Stimulated activated CD4-positive, alpha-beta T cell treated with anti-CD3 and anti-CD28 coated beads, Interleukin-1b, Interleukin-23, amount 100 ng/mL, for 24 hours (primary cell): ENCODE measurements at places on chromosomes 6 and 20.

GRCh38 chr6:12245763-12246718 lies 44.1 kb upstream of the EDN1 start:
- DNase-seq: no peak

DNA sequence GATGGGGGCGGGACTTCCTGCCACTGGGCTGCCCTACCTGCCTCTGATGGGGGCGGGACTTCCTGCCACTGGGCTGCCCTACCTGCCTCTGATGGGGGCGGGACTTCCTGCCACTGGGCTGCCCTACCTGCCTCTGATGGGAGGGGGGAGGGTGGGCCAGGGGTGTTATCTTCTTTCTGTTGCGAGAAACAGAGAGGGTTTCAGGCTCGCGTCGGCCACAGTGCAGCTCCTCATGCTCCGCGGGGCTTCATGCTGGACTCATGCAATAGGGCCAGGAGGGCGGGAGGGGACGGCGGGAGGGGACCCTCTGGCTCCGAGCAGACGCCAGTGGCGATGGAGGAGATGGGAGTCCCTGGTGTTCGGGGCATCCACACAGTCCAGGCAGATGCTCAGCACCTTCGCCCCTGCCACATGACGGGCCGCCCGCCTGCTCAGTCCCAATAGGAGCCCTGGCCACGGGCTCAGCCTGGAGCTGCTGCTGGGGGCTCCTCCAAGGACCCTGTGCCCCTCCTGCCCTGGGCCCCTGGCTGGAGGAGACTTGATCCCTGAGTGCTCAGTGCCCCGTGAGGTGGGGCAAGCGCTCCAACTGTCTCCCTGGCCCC lies 48.8 kb upstream of the CHRNA4 start:
- DNase-seq: no peak

DNA sequence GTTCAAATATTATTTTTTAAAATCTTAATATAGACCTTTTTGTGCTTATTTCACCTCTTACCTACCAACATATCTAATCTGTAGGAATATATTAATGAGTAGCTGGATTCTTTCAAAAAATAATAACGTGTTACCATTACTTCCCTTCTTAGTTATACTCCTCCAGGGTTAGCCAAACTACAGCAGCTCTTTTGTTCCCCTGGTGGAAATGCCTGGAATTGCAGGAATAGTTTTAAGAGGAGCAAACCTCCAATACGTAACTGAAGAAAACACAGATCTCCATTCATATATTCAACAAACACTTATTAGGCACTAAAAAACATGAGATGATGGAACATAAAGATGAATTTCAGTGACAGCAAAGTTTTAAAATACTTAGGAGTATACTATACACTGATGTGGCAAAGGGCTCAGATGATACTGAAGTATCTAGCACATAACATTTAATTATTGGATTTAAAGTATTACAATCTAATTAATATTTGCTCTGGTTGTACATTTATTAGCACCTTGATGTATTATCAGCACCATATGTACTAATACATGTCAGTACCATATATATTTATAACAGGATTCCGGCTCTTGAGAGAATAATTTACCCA lies 78.3 kb downstream of the TBX18 start:
- DNase-seq: no peak

GRCh38 chr6:96613291-96613999 lies 50.5 kb downstream of the FHL5 start:
- DNase-seq: no peak

GRCh38 chr20:56865055-56865454 lies 235.9 kb downstream of the TFAP2C start:
- DNase-seq: no peak

DNA sequence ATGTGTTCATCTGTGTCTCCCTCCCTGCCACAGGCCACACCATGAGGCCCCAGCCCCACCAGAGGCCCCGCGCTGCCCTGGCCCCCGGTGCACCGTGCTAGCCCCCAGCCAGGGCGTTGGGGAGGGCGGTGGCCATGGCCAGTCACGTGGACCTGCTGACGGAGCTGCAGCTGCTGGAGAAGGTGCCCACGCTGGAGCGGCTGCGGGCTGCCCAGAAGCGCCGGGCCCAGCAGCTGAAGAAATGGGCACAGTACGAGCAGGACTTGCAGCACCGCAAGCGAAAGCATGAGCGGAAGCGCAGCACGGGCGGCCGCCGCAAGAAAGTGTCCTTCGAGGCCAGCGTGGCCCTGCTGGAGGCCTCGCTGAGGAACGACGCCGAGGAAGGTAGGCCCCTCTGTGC lies 30.3 kb downstream of the PPP1R16B start:
- DNase-seq: no peak

DNA sequence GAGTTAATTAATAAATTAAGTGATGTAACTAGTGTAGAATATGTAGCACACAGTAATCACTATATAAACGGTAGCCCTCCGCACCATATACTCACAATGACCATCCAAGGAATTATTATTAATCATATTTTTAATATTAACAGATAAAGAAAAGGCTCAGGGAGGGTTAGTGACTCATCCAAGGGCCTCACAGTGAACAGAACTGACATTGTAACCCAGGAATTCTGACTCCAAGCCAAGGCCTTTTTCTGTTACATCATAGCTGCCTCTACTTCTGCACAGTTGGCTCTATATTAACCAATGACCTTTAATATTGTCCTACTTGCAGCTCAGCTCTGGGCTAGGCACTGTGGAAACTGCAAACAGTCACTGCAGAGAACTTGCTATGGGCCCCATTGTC lies 117.5 kb upstream of the SIRPG start:
- no peak for DNase-seq

GRCh38 chr20:56949318-56949717 lies 317.1 kb downstream of the BMP7 start:
- DNase-seq: no peak

DNA sequence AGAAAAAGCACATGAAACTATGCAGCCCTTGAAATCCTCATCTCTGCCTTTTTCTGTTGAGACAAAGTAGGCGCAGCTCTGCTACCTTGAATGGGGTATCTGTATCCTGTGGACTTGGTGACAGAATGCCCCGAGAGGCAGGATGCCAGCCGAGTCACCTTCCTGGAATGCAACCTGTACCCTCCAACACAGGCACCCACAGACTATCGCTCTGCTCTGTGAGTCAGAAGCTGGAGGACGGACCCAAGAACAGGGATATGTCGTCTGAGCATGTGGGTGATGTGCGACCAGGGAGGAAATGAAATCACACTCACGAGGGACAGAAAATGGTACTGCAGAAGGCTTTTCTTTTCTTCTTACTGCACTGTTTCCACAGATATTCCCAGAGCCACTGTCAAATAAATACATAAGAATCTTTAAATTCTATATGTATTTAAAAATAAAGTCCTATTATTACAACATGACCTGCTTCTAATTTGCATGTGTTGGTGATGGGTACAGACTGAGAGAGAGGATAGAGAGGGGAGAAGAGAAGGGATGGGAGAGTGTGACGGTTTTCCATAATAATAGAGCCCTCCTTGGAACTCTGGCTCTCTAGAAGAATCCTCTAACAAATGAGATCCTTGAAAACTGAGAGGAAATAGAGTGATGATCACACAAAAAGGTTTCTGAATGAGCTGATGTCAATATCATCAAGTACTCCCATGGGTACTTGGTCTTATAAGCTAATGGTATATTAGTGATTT lies 308.1 kb downstream of the FOXC1 start:
- peak; percentile 25 for DNase-seq

DNA sequence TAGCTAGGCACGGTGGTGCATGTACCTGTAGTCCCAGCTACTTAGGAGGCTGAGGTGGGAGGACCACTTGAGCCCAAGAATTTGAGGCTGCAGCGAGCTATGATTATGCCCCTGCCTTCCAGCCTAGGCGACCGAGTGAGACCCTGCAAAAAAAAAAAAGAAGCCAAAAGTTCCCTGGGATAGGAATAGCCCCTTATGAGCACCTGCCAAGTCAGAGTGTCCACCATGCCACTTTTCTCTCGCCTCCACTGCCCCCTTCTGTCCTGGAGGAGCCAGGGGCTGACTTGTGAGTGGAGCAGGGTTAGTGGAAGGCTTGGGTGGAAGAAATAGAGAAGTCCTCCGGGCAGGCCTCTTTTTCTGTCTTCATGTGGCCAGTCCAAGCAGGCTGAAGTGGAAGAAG lies 12.1 kb upstream of the DDX27 start:
- DNase-seq: no peak

- no peak for DNase-seq
These were observed 28.3 kb downstream of the GLP1R start for GRCh38 chr6:39076623-39077535.

- DNase-seq: no peak
These were observed 90.3 kb downstream of the LY86 start for GRCh38 chr6:6678811-6679210.

DNA sequence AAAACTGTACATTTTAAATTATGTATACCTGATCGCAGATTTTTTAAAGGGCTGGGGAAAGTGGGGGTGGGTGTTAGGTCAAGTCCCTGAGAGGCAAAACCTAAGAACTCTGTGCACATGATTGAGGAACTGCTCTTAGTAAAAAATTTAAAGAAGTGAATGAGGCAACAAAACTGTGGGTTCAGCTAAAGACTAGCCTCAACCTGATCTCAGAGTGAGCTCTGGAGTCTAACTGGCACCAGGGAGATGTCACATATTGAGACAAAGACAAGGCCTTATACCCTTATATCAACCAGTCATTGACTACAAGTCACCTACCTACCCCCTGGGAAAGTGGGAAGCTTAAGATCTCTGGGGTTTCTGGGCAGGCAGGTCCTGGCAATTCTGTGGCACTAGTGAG lies 27.4 kb upstream of the RUNX2 start:
- DNase-seq: no peak

DNA sequence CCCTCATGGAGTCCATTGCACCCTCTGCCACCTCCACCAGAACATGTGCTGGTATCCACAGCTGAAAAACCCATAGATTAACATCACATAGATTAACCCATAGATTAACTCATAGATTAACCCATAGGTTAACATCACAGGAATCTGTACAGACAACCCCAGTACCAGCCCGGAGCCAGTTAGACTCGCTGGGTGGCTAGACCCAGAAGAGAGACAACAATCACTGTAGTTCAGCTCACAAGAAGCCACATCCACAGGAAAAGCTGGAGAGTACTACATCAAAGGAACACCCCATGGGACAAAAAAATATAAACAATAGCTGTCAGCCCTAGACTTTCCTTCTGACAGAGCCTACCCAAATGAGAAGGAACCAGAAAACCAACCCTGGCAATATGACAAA lies 25.1 kb downstream of the SERPINB9 start:
- DNase-seq: no peak

DNA sequence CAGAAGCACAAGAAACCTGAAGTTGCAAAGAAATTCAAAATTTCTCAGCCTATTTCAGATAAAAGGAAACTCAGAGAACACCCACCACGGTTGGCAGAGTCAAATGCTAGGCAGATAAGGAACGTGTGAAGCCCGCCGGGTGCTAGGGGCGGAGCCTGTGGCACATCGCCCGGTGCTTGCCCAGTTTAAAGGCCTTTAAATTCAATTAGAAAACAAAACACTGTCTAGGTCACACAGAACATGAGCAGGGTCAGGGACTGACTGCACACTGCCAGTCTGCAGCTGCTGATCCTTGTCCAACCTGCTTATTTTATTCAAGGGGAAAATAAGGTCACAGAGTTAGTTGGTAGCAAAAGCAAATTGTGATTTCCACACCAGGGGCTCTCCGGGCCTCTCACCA lies 75.8 kb downstream of the PSMG4 start:
- DNase-seq: no peak

GRCh38 chr6:170178561-170179477 lies 112.1 kb downstream of the DLL1 start:
- no peak for DNase-seq

DNA sequence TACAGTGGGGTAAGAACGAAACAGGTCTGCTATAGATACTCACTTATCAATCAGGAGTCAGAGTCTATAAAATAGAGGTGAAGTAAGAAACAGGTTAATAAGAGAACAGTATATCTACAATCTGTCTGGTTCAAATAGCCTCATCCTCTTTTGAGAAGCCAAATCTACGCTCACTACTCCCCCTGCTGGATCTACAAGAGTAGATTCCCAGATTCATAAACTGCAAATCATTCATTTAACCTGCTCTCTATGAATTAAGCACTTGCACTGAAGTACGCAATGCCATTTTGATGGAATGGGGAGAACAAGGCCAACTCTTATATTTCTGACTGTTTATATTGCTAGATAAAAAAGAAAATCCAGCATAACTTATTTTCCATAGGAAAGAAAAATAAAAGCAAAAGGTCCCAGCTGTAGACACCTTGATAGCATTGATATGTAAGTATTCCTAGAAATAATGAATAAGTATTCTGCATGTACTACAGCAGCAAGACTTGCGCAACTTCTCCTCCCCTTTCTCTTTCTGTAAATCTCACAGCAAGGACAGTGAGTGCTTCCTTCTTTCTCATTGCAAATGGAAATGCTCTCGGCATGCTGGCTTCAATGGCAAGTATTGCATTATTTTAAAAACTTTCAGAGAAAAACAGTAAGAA lies 92.3 kb downstream of the RFX6 start:
- peak; percentile 1 for DNase-seq

DNA sequence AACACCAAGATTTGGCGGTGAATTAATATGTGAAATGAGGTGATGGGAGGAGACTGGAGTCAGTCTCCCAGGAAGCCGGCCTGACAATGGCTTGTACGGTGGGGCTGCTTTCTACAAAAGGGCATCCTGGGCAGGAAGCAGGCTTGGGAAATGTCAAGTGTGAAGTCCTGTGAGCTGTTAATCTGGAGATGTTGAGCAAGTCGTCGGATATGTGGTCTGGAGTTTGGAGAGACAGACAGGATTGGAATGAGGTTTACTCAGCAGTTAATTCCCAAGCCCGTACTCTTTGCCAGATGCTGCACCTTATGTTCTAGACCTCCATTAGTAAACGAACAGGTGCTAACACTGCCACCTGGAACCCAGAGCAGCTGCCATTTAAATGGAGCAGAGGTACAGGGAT lies 107.7 kb upstream of the FOXC1 start:
- no peak for DNase-seq

- DNase-seq: no peak
These were observed 153.5 kb upstream of the OGFRL1 start for GRCh38 chr6:71134929-71135642.

DNA sequence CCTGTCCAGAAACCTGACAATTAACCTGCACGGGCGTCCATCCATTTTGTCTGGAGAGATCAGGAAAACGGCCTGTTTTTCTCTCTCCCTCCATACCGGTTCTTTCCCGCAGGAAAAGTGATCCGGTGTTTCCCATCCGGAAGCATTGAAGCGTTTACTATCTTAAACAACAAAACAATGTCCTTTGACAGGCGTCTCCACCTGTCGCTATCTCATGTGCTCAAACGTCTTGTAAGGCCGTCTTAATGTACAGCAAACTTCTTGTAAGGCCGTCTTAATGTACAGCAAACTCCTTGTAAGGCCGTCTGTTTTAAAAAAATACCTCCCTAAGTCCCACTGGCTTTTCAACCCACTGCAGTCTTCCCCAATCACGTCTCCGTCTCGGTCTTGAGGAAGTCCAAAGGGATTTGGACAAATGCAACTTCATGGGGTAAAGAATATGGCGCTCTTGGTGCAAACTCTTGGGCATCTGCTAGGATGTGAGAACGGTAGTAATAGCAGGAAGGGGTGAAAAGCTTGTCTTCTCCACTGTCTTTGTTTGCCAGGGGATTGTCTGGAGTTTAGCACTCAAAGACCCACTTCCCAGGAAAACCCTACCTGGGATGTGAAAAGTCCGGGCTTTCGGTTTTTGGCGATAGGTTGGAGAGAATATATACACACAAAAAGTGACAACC lies 29.9 kb upstream of the TRIM27 start:
- DNase-seq: no peak
